ENCODE measurements at places on chromosomes 1 and 21. TPM values are rescaled to one million over a fixed set of nuclear protein-coding genes. Genes with fewer than 3 reads are reported as not detected.

Gene ZNF648
- not detected for total RNA-seq

Gene ZC3H12A
- 11.2 TPM for total RNA-seq

Gene EEIG2
- total RNA-seq, result 6.1 TPM

Gene TTC24
- total RNA-seq, result not detected

Gene PRAMEF12
- total RNA-seq, result not detected

Gene PLEKHN1
- total RNA-seq, result 6.4 TPM

Gene VANGL2
- 1.0 TPM for total RNA-seq

All from A549 treated with RU486 at 1 μM for 4 hours (cell line).